ENCODE measurements at places on chromosomes 5 and 9.

DNA sequence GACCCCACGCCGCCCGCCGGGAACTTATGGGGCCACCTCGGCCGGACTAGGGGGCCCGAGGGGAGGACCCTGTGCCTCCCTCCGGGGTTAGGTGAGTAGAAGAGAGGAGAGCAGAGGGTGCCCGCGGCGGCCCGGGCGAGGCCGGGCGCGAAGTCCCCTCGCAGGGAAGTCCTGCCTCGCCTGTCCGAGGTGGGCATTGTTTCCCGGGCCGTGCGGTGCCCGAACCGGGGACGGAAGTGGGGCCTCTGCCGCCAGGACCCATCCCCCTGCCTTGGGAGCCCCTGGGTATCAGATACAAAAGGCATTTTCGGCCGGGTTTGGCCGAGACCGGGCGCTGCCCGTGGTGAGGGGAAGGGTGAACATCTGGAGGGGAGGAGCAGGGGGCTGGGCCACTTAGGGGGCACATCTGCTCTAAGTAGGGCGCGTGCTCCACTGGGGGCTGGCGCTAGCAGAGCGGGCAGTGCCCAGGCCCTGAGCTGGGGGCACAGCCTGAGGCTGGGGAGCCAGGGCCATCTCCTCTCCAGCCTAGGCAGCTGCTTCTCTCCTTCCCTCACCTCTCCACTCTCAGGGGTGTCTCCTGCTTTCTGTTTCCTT lies 48.2 kb downstream of the DAB2IP start:
- peak; percentile 22 for DNase-seq

- DNase-seq = peak; percentile 48
Measured at GRCh38 chr9:83220730-83221129, 157.8 kb upstream of the RASEF start.

DNA sequence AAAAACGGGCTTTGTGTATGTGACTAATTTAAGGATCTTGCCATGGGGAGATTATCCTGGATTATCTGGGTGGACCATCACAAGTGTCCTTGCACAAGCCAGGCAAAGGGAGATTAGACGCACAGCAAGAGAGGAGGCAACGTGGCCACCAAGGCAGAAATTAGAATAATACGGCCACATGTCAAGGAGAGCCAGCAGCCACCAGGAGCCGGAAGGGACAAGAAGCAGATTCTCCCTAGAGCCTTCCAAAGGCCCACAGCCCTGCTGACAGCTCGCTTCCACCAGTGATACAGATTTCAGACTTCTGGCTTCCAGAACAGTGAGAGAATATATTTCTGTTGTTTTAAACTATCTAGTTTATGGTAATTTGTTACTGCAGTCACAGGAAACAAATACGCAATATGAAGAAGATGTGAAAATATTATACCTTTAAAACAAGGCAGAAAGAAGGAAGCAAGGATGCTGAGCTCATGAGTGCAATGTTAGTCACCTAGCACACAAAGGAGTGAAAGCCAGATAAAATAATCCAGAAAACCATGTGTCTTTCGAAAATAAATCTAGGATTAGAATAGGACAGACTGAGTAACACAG lies 28.7 kb upstream of the F2RL1 start:
- no peak for DNase-seq

DNA sequence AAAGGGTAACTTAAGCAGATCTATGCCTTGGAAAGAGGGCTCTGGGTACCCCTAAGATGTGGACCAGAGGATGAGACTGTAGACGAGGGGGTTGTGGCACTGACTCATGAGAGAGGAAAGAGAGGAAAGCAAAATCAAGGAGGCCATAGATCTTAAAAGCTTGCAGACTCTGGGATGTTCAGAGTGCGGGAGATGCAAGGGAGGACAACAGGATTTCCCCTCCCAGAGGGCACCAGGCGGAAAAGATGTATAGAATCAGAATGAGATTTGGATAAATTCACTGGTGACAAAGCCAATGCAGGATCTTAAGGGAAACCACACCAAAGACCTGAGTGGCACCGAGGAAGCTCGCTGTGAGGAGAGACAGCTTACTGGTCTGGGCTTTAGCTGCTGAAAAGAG lies 27.1 kb downstream of the HRH2 start:
- no peak for DNase-seq

DNA sequence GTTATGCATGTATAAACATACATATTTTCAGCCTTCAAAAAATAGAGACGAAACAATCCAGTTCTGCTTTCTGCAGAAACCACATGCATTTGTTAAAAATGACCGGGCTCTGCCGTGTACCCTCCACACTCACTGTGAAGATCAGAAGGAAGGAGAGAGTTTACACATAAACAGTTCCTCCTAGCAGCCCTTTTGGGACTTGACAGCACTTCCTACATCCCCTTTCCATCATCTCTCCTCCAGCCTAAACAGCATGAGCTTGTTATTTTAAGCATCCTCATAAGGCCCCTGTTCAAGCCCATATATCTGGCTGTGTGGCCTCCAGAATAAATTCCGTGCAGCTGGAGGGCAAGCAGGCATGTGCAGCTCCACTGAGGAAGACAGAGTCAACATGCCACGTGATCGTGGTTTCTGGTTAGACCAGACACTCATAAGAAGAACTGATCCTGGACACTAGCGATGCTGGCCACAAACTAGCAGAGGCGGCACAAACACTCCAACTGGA lies 42.2 kb downstream of the NIPAL4 start:
- no peak for DNase-seq

GRCh38 chr5:145484158-145484557 lies 351.0 kb downstream of the PRELID2 start:
- DNase-seq = peak; percentile 66
